ENCODE measurements at places on chromosomes 13 and 19. TPM values are rescaled to one million over a fixed set of nuclear protein-coding genes. Genes with fewer than 3 reads are reported as not detected.

Gene ZIM2
- 0.14 TPM for total RNA-seq

DNA sequence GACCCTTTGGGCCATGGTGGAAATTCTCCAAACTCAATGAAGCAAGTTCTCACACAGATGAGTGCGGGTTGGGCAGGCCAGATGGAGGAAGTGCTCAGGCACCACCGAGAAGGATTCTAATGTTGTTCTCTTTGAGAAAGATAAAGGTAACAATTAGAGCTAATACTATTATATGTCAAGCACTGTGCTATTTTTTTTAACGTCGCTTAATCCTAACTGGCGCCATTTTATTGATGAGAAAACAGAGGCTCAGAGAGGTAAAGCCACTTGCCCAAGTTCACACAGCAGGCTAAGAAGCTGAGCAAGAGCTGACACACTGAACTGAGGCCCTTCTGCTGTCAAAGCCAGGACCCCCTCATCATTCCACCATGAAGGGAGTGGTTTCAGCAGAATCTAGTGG is 1.0 kb downstream of the FBL start:
- no peak for DNase-seq

- no peak for DNase-seq
These were observed 112.6 kb downstream of the KCNRG start for GRCh38 chr13:50127726-50128291.

DNA sequence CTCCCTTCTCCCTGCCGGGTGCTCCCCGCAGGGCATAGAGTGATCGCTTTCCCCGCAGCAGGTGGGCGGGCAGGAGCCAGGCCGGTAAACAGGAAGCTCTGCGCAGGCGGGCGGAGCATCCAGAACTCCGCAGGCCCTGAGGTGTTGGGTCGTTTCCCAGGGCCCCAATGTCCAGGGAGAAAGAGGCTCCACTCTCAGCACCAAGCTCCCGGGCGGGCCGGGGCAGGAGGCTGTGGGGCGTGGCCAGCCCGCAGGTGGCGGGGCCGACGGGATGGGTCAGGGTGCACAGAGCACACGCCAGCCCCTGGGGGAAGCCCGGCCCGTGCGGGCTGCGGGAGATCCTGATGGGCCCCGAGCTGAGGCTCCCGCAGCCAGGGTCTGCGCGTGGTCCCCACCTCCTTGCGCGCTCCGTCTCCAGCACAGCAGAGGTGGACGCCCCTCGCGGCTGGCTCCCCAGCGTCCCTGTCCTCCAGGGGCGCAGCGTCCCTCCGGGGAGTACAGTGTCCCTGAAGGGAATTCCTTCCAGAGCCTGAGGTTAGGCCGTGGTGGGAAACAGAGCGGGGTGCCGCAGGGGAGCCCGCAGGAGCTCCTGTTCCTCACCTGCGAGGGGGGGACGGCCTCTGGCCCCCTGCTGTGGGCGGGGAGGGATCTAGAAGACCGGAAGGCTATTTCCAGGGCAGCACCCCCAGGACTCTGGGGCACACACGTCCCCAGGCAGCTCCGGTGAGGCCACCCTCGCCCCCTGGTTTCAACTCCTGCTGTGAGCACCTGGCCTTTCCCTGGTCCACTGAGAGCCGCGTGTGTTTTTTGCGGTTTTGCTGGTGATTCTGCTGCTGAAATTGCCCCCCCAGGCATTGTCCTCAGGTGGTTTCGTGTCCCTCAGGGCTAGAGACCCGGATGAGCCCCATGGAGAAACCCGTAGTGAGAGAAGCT is 12.2 kb downstream of the PIP5K1C start:
- no peak for DNase-seq

DNA sequence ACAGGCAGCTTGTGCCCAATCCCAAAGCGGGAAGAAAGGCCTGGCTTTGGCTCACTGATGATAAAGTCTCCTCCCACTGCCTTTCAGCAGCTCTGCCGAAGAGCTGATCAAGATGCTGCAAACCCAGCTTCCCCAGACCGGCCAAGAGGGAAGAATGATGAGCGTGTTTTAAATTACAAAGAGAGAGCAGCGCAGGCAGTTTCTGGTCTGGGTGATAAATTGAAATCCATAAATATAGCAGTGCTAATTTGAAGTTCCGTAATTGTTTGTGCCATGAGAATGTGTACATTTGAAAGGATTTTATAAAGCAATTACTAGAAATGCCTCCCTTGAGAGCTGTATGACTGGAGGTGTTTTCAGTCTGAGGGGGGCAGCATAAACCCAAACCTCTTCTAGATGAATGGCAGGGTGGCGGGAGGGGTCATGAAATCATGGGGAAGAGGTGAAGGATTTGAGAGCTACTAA is 171.8 kb downstream of the STK24 start:
- no peak for DNase-seq

DNA sequence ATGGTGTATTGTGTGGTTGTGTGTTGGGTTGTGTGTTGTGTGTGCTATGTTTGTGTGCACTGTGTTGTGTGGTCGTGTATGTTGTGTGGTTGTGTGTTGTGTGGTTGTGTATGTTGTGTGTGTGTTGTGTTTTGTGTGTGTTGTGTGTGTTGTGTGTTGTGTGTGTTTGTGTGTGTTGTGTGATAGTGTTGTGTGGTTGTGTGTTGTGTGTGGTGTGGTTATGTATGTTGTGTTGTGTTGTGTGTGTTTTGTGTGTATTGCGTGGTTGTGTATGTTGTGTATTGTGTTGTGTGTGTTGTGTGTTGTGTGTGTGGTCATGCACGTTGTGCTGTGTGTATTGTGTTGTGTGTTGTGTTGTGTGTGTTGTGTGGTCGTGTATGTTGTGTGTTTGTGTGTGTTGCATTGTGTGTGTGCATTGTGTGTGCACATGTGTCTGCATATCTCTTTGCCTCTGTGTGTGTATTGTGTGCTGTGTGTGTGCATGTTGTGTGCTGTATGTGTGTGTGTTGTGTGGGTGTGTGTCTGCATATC is 2.9 kb downstream of the C3 start:
- DNase-seq = no peak

DNA sequence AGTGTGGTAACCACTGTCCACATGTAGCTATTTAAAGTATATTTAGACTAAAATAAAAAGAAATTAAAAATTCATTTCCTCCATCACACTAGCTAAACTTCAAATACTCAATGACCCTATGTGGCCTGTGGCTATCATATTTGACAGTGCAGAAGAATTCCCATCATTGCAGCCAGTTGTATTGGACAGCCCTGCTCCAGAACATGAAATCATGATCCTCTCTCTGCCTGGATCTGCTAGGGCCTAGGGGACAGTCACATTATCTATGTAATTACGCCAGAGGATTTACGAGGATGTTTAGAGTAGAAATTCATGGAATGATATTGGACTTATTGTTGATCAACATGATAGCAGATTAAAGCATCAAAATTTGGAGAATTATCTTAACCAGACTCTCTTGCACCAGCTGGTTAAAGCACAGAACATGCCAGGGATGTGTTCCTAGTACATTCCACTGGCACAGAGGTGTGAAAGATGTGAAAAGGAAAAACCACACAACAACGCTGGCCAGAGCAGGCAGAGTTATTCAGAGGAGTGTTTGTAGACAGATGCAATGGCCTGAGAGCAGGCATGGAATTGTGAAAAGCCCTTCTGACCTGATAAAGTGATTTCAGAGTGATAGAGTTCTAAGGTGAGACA is 108.9 kb upstream of the STARD13 start:
- DNase-seq = no peak
